ENCODE measurements at places on chromosomes 13 and 19.
A peak's percentile ranks its signal among the peaks of the same experiment; 100 is the strongest.

GRCh38 chr19:43527860-43528622, 1.0 kb upstream of the ETHE1 start:
- no peak for DNase-seq

GRCh38 chr19:38210458-38210987, 13.5 kb downstream of the DPF1 start:
- no peak for DNase-seq

DNA sequence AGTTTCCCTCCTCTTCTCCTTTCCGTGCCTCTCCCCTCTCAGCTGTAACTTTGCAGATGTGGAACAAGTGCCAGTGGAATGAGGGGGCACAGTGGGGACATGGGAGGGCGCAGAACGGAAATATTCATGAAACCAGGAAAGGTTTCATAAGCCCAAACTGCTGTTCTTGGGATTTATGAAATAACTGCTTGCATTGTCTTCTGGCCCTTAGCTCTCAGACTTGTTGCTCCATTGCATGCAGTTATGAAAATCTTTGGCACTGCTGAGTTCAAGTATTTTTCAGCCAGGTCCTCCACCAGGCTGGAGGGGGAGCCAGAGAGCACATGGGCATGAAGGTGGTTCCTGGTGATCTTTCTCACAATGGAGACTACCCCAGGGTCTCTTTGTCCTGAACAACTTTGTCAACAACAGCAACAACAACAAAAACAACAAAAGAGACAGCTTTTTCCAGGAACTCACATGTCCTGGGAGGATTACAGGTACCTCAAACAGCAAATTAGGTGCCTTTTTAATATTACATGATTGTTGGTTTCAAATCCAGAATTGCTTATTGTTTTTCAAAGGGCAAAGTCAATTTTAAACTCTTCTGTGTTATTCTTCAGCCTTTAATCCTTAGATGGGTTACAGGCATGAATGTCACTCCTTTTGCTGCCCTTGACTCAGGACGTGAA, 1.5 kb downstream of the RGCC start:
- peak; percentile 38 for DNase-seq

DNA sequence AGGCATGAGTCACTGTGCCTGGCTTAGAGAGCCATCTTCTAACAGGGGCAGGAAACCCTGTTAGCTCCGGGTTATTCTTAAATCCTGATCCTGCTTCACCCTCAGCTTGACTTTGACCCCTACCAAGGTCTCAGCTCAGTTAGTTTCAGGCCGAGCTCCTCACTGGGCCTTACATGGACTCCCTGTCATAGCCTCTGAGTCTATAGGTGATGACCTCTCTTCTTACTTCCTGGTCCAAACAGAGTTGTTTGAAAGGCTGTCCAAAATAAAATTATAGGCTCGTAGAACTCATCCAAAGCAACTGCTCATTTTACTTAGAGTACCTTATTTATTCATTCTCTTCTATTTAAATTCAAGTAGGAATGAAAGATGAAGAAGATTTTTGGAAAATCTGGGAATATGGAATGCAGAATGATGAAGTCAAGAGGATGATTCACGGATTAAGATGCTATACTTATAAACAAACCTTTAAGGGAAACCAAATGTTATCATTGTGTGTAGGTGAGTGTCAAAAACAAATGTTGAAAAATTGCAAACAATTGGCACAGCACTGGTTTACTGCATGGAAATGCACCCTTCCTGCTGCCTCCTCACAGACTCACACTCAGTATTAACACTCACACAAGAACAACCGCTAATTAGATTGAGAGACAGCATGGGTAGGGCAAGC, 174.1 kb downstream of the RGCC start:
- DNase-seq, result no peak

- DNase-seq, result no peak
Measured at GRCh38 chr19:2249010-2249866, at the start of gene AMH. TSS of gene AMH (plus strand) at chr19:2249323. CDS start at chr19:2249333, 10 bp downstream.

DNA sequence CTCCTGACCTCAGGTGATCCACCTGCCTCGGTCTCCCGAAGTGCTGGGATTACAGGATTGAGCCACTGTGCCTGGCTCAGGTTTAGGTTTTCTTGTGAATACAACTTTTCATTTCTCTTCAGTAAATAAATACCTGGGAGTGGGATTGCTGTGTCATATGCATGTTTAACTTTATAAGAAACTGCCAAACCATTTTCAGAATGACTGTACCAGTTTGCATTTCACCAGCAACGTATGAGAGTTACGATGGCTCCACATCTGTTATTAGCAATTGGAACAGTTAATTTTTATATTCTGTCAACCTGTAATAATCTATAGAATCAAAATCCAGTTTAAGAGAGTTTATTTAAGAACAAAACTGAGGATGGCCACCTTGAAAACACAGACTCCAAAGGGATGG, 52.2 kb downstream of the TEX26 start:
- no peak for DNase-seq

DNA sequence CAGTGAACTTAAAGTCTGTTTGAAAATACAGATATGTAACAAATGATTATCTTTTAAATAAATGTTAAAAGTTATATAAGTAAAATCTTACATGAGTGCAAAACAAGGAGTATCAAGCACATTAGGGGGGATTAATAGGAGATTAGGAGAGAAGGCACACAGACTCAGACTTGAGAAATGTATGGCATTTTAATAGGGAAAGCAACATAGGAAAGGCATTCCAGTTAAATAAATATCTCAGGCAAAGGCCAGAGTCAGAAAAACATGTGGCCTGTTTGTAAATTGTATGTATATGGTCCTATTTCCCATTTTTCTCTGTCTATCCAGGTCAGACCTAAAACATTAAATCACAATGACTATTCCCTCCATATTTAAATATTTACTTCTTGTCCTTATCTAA, 462.7 kb downstream of the GPC6 start:
- DNase-seq, result no peak

DNA sequence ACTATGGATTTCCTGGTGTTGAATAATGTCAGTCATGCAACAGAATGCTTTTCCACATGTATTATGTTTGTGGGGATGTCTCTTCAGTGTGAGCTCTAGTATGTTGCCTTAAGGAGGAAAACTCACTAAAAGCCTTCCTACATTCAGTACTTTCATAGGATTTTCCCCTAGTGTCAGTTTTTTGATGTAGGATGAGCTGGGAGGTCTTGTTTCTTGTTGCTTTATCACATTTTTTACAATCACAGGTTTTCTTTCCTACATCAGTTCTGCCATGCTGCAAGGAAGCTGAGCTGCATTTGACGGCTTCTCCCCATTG, 8.5 kb upstream of the USP29 start:
- no peak for DNase-seq

GRCh38 chr13:75327135-75327510, 154.8 kb downstream of the TBC1D4 start:
- no peak for DNase-seq

All from stimulated activated CD4-positive, alpha-beta T cell treated with anti-CD3 and anti-CD28 coated beads, TNF-alpha, amount 100 ng/mL, for 1 hour (primary cell).